Femur (tissue), 1 donor: ENCODE measurements at places on chromosomes 2 and 18.
A peak's percentile ranks its signal among the peaks of the same experiment; 100 is the strongest.

- peak; percentile 11 for DNase-seq
Observed at GRCh38 chr2:95058466-95058988, 33.0 kb downstream of the MAL start.

GRCh38 chr2:69985688-69986087 is 24.3 kb upstream of the ASPRV1 start:
- DNase-seq, result peak; percentile 44

- DNase-seq, result no peak
Observed at GRCh38 chr2:133986881-133987795, 266.7 kb upstream of the MGAT5 start.

DNA sequence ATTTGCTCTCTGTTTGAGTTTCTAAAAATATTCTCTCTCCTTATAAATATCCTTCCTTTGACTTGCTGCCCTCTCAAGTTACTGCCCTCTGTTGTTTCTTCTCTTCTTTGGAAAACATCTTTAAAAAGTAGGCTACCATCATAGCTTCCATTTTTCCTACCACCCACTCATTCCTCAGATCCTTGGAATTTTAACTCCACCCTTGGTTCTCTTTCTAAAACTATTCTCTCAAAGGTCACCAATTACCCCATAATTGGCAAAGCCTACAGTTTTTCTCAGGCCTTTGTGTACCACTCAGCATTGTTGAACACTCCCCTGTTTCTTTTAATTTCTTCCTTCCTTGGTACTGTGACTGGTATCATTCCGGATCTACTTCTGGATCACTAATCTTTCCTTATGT is 43.0 kb upstream of the ITGAV start:
- no peak for DNase-seq

DNA sequence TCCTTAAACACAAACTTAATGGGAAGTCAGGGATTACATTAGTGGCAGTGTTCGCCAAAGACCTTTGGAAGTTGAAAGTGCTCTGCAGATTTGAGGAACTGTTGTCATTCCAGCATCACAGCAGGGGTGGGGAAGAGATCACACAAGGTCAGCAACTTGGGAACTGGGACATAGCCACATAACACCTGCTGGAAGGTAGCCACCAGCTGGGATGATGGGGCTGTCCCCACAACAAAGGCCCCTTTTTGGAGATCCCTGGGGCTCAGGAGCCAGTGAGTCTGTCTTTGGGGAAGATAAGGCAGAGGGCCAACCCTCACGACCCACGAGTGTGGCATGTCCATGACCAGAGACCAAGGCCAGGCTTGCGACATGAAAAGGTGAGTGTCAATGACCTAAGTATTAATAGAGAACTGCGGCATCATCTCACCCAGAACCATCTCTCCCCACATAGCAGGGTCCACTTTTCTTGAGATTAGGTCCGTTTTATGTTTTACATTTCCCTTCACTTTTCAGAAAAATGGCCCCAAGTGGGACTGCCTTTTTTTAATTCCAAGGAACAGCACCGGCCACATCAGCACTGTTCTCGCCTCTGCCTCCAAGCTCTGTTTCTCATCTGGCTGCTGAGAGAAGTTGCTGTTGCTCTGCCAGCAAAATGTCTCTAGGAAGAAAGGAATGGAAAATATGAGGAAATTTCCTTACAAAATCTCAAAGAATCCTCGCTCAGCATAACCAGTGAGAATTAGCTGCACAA is 106.9 kb downstream of the GFPT1 start:
- DNase-seq, result peak; percentile 65

- no peak for DNase-seq
Observed at GRCh38 chr18:72410399-72410798, 133.7 kb downstream of the CBLN2 start.

- DNase-seq, result no peak
Observed at GRCh38 chr2:69074918-69075317, 61.9 kb downstream of the ANTXR1 start.

DNA sequence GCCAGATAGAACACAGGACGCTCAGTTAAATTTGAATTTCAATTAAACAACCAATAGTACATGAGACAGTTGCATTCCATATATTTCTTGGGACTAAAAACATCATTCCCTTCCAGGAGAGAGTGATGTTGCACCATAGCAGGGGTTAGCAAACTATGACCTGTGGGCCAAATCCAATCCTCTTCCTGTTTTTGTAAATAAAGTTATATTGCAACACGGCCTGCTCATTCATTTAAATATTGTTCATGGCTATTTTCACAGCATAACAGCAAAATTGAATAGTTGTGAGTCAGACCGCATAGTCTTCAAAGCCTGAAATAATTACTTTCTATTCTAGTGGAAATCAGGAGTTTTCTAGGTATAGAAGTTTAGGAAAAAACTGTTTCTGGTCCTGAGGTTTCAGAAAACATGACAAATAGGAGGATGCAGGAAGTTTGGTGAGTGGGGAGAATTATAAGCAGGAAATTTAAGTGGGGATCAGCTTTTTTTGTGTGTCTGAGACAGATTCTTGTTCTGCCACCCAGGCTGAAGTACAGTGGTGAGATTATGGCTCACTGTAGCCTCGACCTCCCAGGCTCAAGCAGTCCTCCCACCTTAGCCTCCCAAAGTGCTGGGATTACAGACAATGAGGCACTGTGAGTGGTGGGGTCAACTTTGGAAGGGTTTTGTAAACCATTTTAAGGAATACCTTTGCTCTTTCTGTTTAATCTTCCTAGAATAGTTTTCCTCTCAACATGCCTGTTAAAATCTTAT is 131.5 kb downstream of the SOCS6 start:
- DNase-seq, result no peak
